ENCODE measurements at places on chromosomes 2 and 18.

GRCh38 chr2:185645529-185645928, 93.1 kb upstream of the FSIP2 start:
- no peak for DNase-seq

DNA sequence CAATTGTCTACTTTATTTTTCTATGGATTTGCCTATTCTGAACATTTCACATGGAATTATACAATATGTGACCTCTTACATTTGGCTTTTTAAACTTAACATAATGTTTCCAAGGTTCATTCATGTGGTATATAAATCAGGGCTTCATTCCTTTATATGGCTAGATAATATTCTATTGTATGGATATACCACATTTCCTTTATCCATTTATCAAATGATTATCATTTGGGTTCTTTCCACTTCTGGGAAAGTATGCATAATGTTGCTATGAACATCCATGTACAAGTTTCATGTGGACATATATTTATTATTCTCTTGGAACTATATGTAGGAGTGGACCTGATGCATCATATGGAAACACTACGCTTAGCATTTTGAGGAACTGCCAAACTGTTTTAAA, 99.7 kb upstream of the NCKAP5 start:
- no peak for DNase-seq

- no peak for DNase-seq
These were observed 303.9 kb downstream of the LRATD1 start for GRCh38 chr2:14936426-14936825.

- no peak for DNase-seq
These were observed 61.9 kb upstream of the CREB1 start for GRCh38 chr2:207467716-207468347.

- DNase-seq, result no peak
These were observed 71.2 kb upstream of the SLC25A52 start for GRCh38 chr18:31831903-31832302.

- DNase-seq, result no peak
These were observed 102.9 kb downstream of the NUP35 start for GRCh38 chr2:183227176-183227575.

DNA sequence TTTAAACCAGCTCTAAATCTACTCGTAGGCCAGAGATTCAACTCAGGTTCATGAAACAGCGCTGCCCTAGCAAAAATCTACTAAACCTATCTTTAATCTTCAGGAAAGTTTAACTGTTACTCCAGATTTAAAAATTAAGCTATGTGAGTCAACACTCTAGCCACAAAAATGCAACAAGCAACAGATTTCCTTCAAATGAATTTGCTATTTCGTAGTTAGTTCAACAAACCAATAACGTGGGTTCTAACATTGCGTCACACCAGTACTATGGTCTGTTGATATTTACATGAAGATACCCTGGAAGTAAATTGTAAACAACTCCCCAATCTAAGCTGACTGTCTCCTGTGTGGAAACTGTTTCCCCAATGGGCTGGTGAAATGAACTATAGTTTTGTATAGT, 71.2 kb downstream of the FIGN start:
- no peak for DNase-seq

DNA sequence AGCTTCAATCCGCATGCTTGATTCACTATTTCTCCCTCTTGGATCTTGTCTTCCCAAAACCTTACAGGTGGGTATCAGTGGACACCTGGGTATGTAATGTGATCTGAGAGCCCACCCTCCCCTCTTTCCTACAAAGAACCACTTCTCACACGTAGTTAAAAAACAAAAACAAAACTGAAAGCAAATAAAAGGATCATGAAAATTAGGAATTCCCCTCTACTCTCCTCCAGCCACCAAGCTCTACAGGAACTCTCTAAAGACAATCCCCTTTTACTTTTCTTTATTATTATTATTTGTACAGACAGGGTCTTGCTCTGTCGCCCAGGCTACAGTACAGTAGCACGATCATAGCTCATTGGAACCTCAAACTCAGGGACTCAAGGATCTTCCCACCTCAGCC, 40.8 kb upstream of the MYO1B start:
- DNase-seq, result no peak

DNA sequence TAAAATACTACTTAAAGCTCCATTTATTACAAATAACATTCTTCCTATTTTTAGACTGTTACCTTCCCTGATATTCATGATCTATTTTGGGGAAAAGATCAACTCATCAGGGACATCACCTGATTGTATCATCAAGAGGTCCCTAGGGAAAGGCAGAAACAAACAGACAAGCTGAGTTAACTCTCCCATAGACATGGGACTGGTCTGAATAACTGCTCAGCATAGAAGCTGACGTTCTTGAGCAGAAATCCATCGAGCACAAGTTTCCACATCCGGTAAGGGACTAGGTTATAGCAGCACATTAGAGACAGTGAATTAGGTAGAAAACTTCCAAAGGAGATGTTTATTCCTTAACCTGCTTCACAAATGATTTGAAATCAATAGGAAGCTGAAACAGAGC, 1100.4 kb upstream of the SLC39A10 start:
- DNase-seq, result no peak

GRCh38 chr18:76955524-76956170, 133.3 kb downstream of the ZNF236 start:
- DNase-seq, result no peak

GRCh38 chr2:191176801-191177438, 26.1 kb upstream of the STAT4 start:
- no peak for DNase-seq

DNA sequence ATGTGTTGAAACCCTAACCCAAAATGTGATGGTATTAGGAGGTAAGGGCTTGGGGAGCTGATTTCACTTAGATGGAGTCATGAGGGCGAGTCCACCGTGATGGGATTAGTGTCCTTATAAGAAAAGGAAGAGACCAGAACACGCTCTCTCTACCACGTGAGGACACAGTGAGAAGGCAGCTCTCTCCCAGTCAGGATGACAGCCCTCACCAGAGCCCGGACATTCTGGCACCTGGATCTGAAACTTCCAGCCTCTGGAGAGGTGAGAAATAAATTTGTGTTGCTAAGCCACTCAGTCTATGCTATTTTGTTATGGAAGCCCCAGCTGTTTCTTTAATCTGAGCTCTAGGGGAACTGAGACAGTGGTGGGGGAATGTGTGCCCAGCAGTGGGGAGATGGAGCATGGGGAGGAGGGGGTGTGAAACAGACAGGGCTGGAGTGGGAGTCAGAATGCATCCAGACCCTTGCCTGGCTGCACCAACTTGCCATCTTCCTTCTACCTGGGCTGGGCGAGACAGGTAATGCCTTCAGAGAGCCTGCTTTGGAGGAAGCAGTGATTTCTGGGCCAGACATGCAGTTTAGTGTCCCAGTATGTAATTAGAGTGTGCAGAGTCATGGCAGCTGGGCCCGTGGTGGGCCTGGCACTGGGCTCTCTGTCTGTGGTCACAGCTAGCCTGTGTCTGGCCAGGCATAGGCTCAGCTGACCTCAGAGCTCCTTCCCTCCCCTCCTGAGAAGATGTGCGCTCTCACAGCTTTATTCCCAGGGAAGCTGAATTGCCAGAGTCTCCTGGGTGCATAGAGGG, 38.1 kb downstream of the RHOB start:
- DNase-seq, result no peak

DNA sequence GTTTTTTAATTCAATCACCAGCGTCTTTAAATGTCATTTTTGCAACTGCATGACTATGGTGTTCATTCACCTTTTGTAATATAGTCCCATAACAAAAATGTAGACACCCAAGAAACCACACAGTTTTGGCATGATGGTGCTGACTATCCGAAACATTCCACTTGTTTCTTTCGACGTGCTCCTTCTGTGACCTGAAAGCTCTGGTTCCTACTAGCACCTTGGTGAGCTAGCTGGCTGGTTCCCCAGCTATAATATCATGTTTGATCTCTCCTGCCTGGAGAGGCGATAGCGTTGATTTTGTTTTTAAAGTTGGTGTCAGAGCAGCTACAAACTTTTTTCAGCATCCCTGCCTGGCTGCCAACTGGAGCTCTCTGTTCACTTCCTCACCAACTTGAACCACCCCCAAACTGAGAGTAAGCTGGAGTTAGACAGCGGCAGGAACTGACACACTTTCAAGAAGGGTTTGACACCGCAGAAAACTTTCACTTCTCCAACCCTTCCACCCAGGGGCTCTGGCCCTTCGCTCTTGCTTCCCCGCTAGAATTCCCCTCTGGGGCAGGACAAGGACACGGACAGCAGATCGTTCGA, 1.1 kb downstream of the ATAD2B start:
- DNase-seq, result no peak

DNA sequence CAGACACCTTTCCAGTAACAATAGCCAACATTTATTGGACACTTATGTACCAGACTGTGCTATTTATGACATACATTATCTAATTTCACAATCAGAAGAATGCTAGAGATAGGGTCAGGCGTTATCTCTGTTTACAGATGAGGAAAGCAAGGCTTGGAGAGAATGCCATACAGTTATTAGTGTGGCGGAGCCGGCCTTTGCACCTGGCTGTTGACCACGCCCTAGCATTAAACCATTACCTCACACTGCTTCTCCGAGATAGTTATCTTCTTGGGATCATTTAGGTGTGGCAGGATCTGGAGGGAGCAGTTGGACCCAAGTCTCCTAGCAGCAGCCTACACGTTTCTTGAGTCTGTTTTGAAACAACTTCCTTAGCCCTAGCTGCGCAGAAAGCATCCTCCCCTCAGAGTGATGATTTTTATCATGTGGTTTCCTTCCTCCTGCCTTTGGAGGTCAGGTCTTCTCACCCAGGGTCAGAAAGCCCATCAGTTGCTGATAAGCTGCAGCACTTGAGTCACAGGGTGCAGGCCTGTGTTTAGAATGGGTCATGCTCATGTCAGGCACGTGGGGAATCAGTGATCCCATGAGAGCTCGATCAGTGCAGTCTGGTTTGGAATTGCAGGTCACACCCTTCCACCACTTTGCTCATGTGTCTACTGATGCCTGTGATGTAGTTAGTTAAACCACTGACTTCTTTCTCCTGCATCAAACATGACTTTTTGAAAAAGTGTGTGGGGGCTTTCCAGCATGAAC, 118.2 kb downstream of the SPTBN1 start:
- no peak for DNase-seq

GRCh38 chr2:86426271-86426670, 14.9 kb upstream of the KDM3A start:
- DNase-seq, result no peak

- no peak for DNase-seq
These were observed 71.3 kb upstream of the PPM1B start for GRCh38 chr2:44097322-44097907.

DNA sequence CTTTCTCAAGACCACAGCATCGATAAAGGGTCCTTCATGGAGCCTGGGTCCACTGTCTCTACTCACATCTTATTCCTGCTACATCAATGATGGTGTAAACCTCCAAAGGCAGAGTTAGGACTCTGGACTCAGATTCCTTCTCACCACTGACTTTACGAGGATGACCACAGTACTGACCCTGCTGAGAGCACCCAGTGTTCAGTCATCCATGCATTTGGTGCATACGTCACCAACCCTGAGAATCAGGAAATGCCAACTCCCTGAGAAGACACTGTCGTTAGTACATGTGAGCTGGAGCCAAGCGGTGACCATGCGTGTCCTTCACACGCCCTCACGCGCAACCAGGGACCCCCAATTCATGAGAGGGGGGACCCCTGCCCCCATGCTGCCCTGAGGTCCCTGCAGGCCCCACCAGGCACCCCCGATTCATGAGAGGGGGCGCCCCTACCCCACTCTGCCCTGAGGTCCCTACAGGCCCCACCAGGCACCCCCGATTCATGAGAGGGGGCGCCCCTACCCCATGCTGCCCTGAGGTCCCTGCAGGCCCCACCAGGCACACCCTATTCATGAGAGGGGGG, 178.4 kb upstream of the TPO start:
- DNase-seq, result no peak

- DNase-seq, result no peak
These were observed 162.1 kb upstream of the UNC80 start for GRCh38 chr2:209609531-209609930.

- no peak for DNase-seq
These were observed 21.5 kb upstream of the REEP1 start for GRCh38 chr2:86358957-86359356.

DNA sequence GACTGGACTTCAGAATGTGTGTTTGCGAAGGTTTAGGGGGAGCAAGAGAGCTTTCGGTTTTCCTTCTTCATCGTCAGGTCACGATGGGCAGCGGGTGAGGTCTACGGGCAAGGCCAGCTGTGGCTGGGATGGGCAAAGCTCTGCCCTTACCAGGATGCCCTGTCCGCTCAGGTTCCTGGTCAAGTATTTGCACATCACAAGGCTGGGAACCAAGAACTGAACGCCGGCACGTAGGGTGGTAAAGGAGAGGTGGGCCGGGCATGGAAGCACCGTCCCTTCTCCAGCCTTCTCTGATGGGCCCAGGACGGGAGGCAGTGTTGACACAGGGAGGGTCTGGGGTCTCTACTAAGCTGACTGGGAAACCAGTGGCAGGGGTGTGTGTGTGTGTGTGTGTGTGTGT, 50.5 kb upstream of the UBE2F start:
- DNase-seq, result no peak

DNA sequence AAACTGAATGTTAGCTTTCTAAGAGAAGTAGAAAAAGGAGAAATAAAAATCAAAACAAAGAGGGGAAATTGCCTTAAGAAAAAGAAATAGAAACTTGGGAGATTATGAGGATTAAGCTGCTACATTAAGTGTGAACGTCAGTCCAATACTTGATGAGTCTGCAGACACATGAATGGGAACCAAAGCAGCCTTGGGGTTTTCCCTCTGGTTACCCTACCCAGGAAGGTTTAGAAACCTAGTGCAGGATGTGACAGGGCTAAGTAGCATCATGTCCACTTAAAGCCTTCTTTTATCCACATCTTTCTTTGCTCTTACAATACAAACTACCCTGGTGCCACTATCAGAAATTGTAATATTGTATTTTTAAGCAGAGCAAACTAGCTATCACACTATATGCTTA, 22.3 kb downstream of the SLC35F5 start:
- no peak for DNase-seq

DNA sequence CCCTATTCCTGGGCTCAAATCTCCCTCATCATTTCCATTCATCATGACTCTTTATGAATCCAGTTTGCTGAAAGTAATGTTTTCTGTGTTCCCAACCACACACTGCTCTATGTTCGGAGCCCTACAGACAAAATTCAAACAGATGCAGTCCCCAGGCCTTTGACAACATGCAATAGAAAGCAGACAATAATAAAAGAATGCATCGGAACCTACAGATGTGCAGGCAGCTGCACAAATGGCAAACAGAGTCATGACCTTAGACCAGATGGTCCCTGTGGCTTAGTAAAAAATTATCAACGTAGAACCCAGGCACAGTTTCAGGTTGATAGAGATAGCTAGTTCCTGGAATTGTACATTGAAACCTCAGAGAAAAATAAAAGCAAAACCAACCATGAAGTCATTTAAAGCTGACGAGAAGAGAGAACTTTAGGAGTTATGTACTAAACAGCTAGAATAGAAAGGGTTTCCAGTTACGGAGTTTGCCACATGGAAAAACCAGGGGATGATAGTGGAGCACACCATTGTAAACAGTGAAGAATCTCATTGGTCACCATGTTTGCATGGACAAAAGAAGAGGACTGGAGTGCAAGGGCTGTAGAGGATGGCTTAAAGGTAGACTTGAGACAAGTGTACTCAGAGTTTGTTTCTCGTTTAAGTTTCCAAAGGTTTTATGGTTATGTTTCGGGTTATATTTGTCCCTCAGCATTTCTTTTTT, 23.2 kb upstream of the ACVR1 start:
- DNase-seq, result no peak

GRCh38 chr2:218998414-218999002, 5.3 kb upstream of the CRYBA2 start:
- DNase-seq, result no peak

All from mesothelial cell of epicardium (in vitro differentiated cells).